ENCODE measurements at places on chromosomes 4 and X.

DNA sequence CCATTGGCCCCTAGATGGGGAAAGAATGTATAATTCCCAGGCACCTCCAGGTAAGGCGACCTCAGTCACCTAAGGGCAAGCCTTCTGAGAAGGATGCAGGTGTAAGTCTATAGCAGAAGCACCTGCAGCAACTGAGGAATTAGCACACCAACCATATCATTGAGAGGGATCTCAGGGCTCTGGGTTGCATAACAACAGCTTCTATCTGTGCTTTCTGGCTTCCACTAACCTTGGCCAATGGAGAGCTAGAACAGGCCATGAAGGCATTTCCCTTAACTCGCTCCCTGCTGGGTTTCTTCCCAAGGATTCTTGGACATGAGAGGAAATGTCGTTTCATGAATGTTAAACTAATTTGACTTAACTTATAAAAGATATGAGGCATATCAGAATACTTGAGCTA is 177.8 kb upstream of the GK2 start:
- no peak for DNase-seq

- no peak for DNase-seq
Observed at GRCh38 chr4:130080872-130081451, 985.0 kb downstream of the C4orf33 start.

GRCh38 chr4:36256398-36256891 is 12.1 kb upstream of the ARAP2 start:
- DNase-seq = no peak

DNA sequence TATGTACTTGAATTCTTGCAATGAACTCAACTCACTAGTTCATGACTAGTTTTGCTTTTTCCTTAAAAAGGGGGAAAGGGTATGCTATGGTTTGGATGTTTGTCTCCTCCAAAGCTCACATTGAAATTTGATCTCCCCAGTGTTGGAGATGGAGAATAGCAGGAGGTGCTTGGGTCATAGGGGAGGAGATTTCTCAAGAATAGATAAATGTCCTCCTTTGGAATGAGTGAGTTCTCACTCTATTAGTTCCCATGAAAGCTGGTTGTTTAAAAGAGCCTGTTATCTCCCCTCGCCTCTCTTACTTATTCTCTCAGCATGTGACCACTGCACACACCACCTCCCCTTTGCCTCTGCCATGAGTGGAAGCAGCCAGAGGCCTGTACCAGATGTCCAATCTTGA is 109.4 kb upstream of the INTU start:
- no peak for DNase-seq

GRCh38 chr4:55269995-55270394 is 76.0 kb upstream of the SRD5A3 start:
- DNase-seq = no peak

- DNase-seq = no peak
Observed at GRCh38 chr4:133068083-133068482, 81.0 kb upstream of the PCDH10 start.
